ENCODE measurements at places on chromosomes 16 and 17.

- no peak for DNase-seq
These were observed 44.8 kb downstream of the PARN start for GRCh38 chr16:14585287-14585686.

GRCh38 chr17:630801-631200 is 83.8 kb downstream of the VPS53 start:
- no peak for DNase-seq

GRCh38 chr16:50664270-50664669 is 16.8 kb downstream of the SNX20 start:
- no peak for DNase-seq

- no peak for DNase-seq
These were observed 122.6 kb downstream of the USP22 start for GRCh38 chr17:20920095-20920814.

DNA sequence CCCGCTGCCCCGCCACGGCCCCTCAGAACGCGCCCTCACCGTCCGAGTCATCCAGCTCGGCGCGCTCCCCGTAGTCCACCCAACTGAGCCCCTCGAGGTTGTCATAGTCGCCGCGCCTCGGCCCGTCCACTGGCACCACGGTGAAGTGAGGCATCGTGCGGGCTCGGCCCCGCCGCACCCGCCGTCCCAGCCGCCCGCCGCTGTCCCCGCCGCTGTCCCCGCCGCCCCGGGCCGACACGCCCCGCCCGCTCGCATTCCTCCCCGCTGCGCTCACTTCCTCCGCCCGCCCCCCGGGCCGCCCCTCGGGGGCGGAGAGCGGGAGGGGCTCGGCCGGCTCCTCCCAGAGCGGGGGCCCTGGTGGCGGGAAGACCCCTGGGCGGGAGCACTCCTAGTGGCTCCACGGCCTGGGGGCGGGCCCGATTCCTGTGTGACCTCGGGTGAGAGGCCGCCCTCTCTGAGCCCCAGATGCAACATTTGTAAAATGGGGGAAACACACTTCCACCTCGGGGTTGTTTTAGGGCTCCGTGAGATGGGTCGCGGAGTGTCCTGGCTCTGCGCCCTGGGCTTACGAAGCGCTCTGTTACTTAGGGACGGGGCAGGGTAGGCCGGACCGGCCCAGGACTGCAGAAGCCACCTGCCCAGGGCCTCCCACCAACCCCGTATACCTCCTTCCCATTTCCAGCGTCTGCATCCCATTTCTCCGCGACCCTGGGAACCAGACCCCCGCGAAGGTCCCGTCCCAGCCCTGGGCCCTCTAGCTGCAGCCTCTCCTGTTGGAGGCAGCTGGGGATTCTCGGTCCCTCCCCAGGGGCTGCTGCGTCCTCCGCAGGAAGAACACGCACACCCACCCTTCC is at the start of gene SLC12A4:
Gene SLC12A4 (minus strand): TSS at position 238 of the 854 bp plus-strand sequence. CDS start 84 bp downstream, at position 154.
- DNase-seq = peak; percentile 78

- no peak for DNase-seq
These were observed 10.6 kb upstream of the SEPHS2 start for GRCh38 chr16:30456302-30456701.

GRCh38 chr17:12726131-12726530 is 60.4 kb downstream of the MYOCD start:
- no peak for DNase-seq

DNA sequence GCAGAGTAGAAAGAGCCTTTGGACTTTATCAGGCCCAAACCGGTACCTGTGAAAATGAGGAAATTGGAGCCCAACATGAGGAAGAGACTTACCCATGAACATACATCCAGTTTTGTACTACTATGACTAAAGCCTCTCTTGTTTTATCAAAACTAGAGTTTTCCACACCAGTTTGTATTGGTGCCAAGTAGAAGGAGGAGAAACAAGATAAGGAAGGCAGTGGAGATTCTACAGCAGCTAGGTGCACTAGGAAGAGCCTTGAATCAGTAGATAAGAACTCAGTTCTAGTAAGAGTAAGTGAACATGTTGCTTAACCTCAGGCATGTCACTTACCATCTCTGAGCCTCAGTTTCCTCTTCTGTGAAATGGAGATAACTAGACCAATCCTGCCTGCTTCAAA is 13.7 kb upstream of the TMEM132E start:
- no peak for DNase-seq

- DNase-seq = no peak
These were observed 6.8 kb downstream of the RAB40B start for GRCh38 chr17:82691714-82692113.

DNA sequence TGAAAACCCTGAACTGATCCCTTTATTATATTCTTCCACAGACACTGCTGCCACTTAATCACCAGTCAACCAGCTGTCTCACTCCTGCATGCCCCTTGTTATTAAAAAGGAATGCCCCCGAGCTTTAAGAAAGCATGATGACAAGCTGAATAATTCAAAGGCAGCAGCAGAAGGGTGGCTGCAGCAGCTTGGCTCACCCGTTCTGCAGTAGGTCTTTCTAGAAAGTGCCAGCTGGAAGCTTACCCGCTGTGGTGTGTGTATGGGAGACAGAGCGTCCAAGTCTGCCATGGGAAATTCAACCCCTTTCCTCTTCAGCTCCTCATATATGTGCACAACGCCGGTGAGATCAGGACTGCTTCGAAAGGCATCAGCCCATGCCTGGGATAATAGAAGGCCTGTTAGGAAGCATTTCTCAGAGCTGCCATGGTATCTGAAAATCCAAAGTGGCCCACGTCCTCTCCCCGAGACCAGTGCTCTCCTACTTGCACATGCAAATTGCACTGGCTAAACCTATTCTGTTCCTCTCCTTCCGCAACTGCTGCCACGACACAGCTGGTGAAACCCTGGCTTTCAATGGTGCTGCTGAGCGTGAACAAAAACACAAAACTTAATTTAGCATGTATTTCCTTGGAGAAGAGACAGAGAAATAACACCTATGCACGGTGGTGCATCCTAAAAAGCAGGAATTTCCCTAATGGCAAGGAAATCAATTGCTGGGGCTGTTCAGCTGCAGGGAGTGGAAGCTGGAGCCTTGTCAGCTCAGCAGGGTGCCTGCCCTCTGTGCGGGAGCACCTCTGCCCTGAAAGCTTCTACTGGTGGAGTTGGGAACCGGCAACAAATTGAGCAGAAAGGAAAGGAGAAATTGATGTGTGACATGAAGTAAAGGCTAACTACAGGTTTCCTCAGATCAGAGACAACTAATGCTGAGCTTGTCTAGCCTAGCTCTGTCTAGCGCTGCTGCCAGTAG is 47.9 kb upstream of the SREBF1 start:
- no peak for DNase-seq

DNA sequence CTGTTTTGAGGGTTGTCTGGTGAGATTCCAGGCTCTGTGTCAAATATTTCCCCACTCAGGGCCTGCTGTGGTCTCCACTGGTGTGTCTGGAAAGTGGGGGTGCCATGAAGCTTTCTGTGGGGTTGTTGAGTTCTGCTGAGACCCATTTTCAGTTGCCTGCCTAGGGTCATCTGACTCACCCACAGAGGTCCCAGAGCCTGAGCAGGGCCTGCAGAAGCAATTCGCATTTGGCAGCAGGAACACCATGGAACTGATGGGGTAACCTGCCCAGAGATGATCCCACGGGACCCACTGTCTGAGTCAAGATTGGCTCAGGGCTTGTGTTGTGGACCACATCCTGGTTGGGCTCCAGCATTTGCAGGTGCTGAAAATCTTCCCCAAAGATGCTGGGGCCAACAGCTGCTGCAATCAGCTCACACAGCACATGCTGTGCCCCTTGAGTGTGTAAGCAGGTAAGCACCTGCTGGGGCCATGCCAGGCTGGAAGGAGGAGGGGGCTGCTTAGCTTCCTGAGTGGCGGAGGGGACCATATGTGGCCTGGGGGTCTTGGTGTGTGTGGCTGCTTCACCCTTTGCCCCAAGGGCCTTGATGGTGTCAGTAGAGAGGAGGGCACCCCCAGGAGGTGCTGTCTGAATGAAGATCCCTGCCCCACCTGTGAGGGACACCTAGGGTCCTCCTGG is 1726.1 kb downstream of the TP53TG3F start:
- no peak for DNase-seq

DNA sequence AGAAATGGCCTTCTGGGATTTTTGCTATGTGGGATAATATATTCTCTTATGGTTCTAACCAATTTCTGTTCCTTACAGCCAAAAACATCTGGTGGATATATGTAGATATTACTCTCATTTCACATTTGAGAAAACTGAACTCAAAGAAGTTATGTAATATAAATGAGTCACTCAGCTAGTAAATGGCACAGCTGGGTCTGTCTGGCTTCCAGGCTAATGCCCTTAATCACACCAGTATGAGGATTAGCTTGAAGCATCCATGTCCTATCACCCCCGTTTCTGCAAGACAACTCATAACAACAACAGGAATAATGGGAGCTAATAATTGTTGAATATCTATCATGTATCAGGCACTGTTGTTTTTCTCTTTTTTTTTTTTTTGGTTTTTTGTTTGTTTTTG is 34.4 kb upstream of the USP7 start:
- DNase-seq = no peak

- no peak for DNase-seq
These were observed 6.9 kb upstream of the KCNG4 start for GRCh38 chr16:84246679-84247077.

DNA sequence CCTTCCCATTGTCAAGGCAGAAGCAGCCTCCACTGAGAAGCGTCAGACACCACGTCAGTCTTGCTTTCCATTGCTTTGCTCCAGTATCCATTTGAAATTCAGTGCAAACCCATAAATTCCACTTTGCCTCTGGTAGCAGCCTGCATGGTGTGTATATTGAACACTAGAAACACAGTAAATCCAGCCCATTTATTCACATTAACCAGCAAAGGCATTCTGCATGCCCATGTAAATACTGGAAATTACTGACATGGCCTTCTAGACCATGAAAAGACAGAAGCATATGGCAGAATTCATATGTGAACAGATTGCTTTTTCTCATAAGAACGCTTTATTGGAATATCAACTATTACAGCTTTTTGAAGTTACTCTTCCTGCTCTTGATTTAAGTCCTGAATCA is 595.0 kb downstream of the WWOX start:
- no peak for DNase-seq

Measured in activated CD4-positive, alpha-beta T cell treated with anti-CD3 and anti-CD28 coated beads, Interleukin-2, amount 50 U/mL, for 1 hour (primary cell).